ENCODE measurements at places on chromosomes 16 and 17.

DNA sequence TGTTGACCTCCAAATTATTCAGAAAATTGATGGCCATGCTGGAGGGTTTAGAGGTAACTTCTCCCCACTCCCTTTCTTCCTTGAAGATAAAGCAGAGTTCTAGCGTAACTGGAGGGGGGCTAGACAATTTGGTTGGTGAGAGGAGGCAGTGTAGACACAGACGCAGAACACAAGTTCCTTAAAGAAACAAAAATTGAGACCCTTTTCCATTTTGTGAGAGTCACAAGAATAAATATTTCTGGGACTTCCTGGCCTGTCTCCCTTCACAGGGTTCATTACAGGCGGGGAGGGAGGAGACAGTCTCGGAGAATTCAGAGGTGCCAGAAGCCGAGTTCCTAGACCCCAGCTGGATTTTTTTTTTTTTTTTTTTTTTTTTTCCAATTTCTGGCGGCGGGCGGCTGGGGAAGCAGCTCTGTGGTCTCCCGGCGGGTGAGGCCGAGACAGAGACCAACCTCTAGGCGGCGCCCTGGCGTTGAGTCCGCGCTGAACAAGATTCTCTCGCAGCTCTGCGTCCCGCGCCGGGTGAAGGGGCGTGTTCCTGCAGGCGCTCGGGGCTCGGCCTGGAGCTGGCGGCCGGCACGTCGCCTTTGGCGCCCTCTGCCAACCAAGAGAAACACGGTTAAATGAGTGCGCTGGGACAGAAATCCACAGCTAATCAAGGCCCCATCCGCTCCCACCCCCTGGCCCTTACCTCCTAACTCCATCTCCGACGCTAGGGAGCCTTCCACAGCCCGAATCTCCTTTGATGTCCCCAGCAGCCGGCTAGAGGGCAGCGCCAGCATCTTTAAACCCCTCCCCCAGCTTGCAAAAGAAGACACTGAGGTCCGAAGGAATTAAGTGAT lies 10.2 kb upstream of the HOXB9 start:
- DNase-seq, result peak; percentile 52

GRCh38 chr17:76268991-76269981 lies 4.1 kb downstream of the UBALD2 start:
- no peak for DNase-seq

- DNase-seq, result no peak
These were observed 42.6 kb upstream of the ZNF469 start for GRCh38 chr16:88339930-88340754.

- no peak for DNase-seq
These were observed 43.8 kb downstream of the ELAC2 start for GRCh38 chr17:12974005-12974531.

- no peak for DNase-seq
These were observed 5.1 kb downstream of the UBE2I start for GRCh38 chr16:1314399-1315068.

Measured in activated T-helper 1 cell treated with anti-CD3 and anti-CD28 coated beads, Interleukin-12 subunit alpha, Interleukin-12 subunit beta, Interleukin-2, Interleukin-4 antibody, amounts not matched to agents 30 ng/mL and 10 ng/mL and 1 ng/mL, durations not matched to agents 14 hours and 24 hours and 36 hours (primary cell).